ENCODE measurements at places on chromosomes 4 and X. TPM values are rescaled to one million over a fixed set of nuclear protein-coding genes. Genes with fewer than 3 reads are reported as not detected.
A peak's percentile ranks its signal among the peaks of the same experiment; 100 is the strongest.

GRCh38 chr4:8495803-8496202, 55.2 kb downstream of the TRMT44 start:
- DNase-seq = no peak
- no peaks in the 10 kb centered on the region for H3K36me3 ChIP-seq
- H3K27ac ChIP-seq = no peak overlapping the region

GRCh38 chr4:87032884-87033533, 98.2 kb downstream of the AFF1 start:
- no peaks in the 10 kb centered on the region for H3K27me3 ChIP-seq
- no peak for DNase-seq
- no peak overlapping the region for H3K27ac ChIP-seq
- no peak overlapping the region for H3K4me3 ChIP-seq
- H3K36me3 ChIP-seq = no peaks in the 10 kb centered on the region

DNA sequence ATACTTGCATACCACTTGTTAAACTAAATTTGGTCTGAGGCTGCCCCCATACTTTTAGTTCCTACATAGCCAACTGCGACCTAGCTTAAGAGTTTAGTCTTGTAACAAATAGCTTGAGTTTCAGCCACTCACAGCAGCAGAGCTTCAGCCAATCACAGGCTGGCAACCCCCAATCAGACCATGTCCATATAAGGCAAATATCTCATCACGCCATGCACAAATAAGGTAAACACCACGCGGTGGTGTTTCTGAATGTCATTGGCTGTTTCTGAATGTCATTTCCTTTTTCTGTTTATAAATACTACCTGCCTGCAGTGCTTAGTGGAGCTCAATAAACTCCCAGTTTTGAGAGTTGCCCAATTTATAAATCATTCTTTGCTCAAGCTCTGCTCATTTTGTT, 143.1 kb upstream of the MAD2L1 start:
- H3K36me3 ChIP-seq = no peaks in the 10 kb centered on the region
- H3K4me3 ChIP-seq = no peak overlapping the region
- no peaks in the 10 kb centered on the region for H3K4me1 ChIP-seq
- H3K27me3 ChIP-seq = no peaks in the 10 kb centered on the region
- H3K27ac ChIP-seq = no peak overlapping the region
- no peak for DNase-seq

DNA sequence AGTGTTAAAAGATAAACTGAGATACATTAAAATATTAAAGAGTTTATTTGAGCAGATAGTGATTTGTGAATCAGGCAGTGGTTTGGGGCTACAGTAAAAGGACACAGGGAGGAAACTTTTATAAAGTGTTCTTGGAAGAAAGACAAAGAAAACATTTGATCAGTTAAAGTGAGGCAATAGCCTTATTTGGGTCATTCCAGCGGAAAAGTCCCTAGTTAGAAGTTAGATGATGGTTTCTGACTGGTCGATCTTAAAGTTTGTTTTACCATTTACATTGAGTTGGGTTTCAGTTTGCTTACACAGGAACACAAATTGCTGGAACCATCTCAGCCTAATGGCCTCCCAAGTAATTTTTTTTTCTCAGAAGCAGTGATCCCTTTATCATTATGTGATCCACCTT, 69.7 kb downstream of the PPP1R2C start:
- peaks cover 11% of the 10 kb centered on the region for H3K4me1 ChIP-seq
- no peak overlapping the region for H3K27ac ChIP-seq
- no peaks in the 10 kb centered on the region for H3K27me3 ChIP-seq
- no peaks in the 10 kb centered on the region for H3K36me3 ChIP-seq
- H3K4me3 ChIP-seq = no peak overlapping the region
- no peak for DNase-seq

- no peak overlapping the region for H3K4me3 ChIP-seq
- H3K27me3 ChIP-seq = no peaks in the 10 kb centered on the region
- no peaks in the 10 kb centered on the region for H3K36me3 ChIP-seq
- DNase-seq = no peak
- H3K4me1 ChIP-seq = no peaks in the 10 kb centered on the region
Observed at GRCh38 chrX:150038315-150038714, 100.0 kb upstream of the EOLA2 start.

GRCh38 chr4:13299343-13299742, 184.8 kb downstream of the RAB28 start:
- DNase-seq = no peak
- H3K27me3 ChIP-seq = no peaks in the 10 kb centered on the region
- no peak overlapping the region for H3K27ac ChIP-seq
- no peak overlapping the region for H3K4me3 ChIP-seq

GRCh38 chr4:99447513-99447912, 12.4 kb upstream of the ADH7 start:
- no peak for DNase-seq
- no peak overlapping the region for H3K27ac ChIP-seq
- no peaks in the 10 kb centered on the region for H3K36me3 ChIP-seq
- no peaks in the 10 kb centered on the region for H3K4me1 ChIP-seq
- H3K27me3 ChIP-seq = no peaks in the 10 kb centered on the region

HOPX gene
- total RNA-seq = 3.8 TPM

- H3K4me3 ChIP-seq = no peak overlapping the region
- no peaks in the 10 kb centered on the region for H3K36me3 ChIP-seq
- no peaks in the 10 kb centered on the region for H3K27me3 ChIP-seq
- DNase-seq = no peak
Observed at GRCh38 chr4:71415491-71415890, 76.7 kb downstream of the SLC4A4 start.

- H3K27ac ChIP-seq = no peak overlapping the region
- no peaks in the 10 kb centered on the region for H3K36me3 ChIP-seq
- no peak for DNase-seq
- no peaks in the 10 kb centered on the region for H3K27me3 ChIP-seq
- no peak overlapping the region for H3K4me3 ChIP-seq
Observed at GRCh38 chr4:113522433-113522832, 239.1 kb downstream of the CAMK2D start.

- no peaks in the 10 kb centered on the region for H3K36me3 ChIP-seq
Observed at GRCh38 chrX:139692908-139693307, 15.1 kb downstream of the MCF2 start.

GRCh38 chr4:717601-718320, 12.1 kb downstream of the PCGF3 start:
- H3K27me3 ChIP-seq = no peaks in the 10 kb centered on the region
- no peak overlapping the region for H3K27ac ChIP-seq
- H3K4me1 ChIP-seq = no peaks in the 10 kb centered on the region
- H3K36me3 ChIP-seq = peaks cover 3% of the 10 kb centered on the region

SH3BP2 gene
- 19.1 TPM for total RNA-seq

ATOH1 gene
- total RNA-seq = not detected

DNA sequence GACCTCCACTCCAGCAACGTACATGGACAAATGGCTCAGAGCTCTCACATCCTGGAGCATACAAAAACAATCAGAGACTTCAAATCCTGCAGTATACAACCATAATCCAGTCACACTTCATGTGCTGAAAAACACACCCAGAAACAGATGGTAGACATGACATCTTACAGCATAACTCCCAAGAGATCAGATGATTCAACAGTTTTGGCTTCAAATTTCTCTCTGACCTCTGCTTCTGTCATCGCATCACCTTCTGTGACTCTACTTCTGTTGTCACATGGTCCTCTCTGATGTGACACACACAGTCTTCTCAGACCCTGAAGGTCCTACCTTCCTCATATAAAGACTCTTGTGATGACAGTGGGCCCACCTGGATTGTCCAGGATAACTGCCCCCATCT, 18.5 kb downstream of the SUV39H1 start:
- H3K4me1 ChIP-seq = no peaks in the 10 kb centered on the region
- H3K4me3 ChIP-seq = no peak overlapping the region
- no peaks in the 10 kb centered on the region for H3K27me3 ChIP-seq
- DNase-seq = no peak

GRCh38 chr4:176002007-176002613, 63.5 kb upstream of the WDR17 start:
- peak overlapping the region; percentile 46 for H3K4me3 ChIP-seq
- H3K27me3 ChIP-seq = no peaks in the 10 kb centered on the region
- H3K36me3 ChIP-seq = no peaks in the 10 kb centered on the region
- peak; percentile 45 for DNase-seq
- no peaks in the 10 kb centered on the region for H3K4me1 ChIP-seq

DNA sequence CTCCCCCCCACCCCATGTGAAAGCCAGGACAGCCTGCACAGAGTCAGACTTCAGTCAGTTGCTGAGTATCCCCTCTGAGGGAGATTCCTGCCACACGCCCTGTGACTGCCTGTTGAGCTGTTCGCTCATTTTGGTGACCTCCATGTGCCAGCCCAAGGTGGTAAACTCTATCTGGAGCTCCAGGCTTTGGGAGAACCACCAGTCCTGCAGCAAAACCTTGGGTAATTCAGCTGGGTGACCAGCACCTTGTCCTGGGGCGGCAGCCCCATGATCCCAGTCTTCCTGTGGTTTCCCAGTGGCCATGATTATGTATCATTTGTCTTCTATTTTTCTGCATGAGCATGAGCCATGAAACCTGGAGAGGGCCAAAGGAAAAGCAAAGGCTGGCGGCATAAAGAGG, 73.4 kb downstream of the NBDY start:
- H3K36me3 ChIP-seq = no peaks in the 10 kb centered on the region
- H3K4me3 ChIP-seq = peak overlapping the region; percentile 40
- H3K27me3 ChIP-seq = no peaks in the 10 kb centered on the region
- no peak for DNase-seq
- no peak overlapping the region for H3K27ac ChIP-seq

DNA sequence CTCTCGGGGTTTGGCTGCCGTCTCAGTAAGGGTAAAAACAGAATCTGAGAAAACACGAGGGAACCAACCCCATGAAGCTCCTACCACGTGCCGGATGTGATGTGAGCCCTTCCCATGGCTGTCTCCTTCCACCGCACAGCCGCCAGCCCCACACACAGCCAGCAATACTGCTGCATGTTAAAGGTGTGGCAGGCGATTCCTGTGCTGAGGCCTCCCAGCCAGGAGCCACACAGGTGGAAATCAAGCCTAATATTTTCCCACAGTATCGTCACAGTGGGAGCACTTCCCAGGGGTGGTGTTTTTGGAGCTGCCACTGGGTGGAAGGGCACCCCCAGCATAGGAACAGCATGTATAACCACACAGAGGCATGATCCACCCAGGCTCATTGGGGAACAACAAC, 77.5 kb downstream of the SLC2A9 start:
- H3K4me1 ChIP-seq = no peaks in the 10 kb centered on the region
- no peak for DNase-seq
- H3K27me3 ChIP-seq = no peaks in the 10 kb centered on the region
- H3K36me3 ChIP-seq = no peaks in the 10 kb centered on the region
- no peak overlapping the region for H3K27ac ChIP-seq

- H3K27ac ChIP-seq = no peak overlapping the region
- no peak for DNase-seq
- H3K4me1 ChIP-seq = no peaks in the 10 kb centered on the region
- H3K4me3 ChIP-seq = no peak overlapping the region
- H3K27me3 ChIP-seq = no peaks in the 10 kb centered on the region
Observed at GRCh38 chr4:85153221-85153620, 186.7 kb upstream of the WDFY3 start.

DNA sequence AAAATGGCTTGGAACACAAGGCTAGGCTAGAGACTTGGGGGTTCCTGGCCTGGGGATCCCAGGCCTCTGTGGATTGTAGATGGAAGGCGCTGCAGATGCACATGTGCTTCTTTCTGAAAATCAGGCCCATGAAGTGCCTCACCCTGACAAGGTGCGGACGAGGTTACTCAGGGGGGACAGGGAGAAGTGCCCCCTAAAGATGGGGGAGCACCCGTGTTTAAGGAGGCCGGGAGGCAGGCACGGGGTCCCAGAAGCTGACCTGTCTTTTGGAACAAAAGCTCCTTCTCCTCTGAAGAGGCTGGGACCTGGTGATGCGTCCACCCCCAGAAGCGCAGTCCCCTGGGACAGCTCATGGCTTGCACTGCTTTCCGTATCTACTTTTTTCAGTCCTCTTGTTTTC, 2.4 kb downstream of the PDZD4 start:
- H3K4me3 ChIP-seq = no peak overlapping the region
- H3K27ac ChIP-seq = no peak overlapping the region
- DNase-seq = no peak

SOD3 gene
- 35.9 TPM for total RNA-seq

CLDN22 gene
- total RNA-seq = not detected

DNA sequence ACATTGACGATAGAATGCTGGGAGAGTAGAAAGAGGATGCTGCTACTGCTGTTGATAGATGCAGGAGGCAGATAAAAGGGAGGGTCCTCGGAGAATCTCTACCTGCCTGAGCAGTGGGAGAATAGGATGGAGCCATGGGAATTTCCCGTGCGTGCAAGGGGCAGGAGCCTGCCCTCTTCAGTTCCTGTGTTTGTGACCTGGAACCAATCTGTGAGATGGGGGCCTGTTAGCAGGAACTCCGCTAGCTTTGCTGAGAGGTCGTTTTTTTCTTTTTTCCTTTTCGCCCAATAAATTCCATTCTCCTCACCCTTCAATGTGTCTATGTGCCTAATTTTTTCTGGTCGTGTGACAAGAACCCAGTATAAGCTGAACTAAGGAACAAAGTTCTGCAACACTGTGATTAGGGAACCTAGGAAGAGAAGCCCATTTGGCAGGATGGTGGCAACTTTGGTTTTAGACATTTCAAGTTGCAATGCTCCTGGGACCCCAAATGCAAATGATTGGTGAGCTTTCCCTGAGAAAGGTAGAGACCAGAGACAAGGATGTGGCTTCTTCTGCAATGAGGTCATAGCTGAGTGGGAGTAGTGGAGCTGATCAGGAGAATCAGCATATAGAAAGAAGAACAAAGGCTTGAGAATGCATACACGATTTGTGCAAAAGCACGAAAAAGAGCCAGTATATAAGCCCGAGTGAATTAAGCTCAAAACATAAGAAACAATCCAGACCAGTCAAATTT, 23.9 kb downstream of the SLC39A8 start:
- DNase-seq = no peak
- H3K4me1 ChIP-seq = peaks cover 3% of the 10 kb centered on the region
- H3K4me3 ChIP-seq = no peak overlapping the region
- H3K36me3 ChIP-seq = no peaks in the 10 kb centered on the region

DNA sequence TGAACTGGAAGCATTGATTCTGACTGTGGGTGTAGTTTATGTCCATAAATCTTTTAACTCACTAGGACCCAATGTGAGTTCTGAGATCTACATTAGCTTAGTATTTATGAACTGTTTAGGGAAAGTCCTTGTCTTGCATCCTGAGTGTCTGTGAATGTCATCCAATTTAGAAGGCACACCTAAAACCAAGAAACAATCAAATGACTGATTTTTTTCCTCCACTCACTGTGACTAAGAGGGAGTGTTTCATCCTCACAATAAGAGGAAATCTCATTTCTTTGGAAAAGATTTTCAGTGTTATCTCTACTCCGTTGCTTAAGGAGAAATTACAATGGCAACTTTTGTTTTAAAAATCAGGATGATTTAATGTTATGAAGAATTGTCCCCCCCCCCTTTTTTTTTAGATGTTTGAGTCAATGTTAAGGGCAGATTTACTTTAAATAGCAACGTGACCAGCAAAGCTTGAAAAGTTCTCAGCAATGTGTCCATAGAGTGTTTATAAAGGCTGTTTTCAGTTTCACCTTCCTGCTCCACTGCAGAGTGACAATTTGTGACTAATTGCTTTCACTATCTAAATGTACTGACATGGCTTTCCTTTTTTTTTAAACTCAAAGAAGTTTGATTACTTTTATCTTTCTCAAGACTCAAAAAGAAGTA, 173.0 kb downstream of the SPCS3 start:
- H3K27me3 ChIP-seq = no peaks in the 10 kb centered on the region
- DNase-seq = no peak
- no peaks in the 10 kb centered on the region for H3K4me1 ChIP-seq
- no peaks in the 10 kb centered on the region for H3K36me3 ChIP-seq
- no peak overlapping the region for H3K4me3 ChIP-seq
- H3K27ac ChIP-seq = no peak overlapping the region

DUX4 gene
- not detected for total RNA-seq

All from pancreas (tissue), 10 donors.